ENCODE measurements at places on chromosomes 16 and 17.

- no peak for DNase-seq
These were observed 89.3 kb upstream of the CDYL2 start for GRCh38 chr16:80893686-80894085.

DNA sequence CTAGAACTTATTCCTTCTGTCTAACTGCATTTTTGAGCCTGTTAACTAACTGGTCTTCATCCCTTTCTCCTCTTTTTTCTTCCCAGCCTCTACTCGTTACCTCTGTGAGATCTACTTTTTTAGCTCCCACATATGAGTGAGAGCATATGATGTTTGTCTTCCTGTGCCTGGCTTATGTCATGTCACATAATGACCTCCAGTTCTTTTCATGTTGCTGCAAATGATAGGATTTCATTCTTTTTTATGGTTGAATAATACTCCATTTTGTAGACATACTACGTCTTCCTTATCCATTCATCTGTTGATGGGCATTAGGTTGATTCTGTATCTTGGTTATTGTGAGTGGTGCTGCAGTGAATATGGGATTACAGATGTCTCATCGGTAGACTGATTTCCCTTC, 184.7 kb downstream of the PRKCA start:
- no peak for DNase-seq

- no peak for DNase-seq
These were observed 6.3 kb downstream of the TTYH2 start for GRCh38 chr17:74219576-74220133.

DNA sequence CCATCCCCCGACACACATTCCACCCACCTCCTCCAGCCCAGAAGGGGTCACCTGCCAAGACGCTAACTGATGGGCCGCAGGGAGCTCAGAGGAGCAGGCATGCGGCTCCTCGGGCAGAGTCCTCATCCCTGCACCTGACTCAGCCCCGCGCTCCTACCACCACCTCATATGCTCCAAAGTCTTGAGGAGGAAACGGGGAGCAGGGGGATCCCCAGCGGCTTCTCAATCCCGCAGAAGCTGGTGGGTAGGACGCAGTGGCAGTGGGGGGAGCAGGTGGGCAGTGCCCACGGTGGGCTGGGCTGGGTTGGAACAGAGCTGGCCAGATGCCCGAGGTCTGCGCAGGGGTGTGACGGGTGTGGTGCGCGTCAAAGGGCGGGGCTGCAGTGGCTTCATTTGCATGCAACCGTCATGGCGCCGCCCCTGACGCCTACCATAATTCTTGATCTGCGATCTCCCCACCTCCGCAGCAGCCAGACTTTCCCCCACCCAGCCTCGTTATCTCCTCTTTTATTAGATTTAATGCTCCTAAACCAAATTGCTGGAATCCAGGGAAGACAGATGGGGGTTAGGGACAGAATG, 39.0 kb upstream of the EMP2 start:
- DNase-seq: no peak

DNA sequence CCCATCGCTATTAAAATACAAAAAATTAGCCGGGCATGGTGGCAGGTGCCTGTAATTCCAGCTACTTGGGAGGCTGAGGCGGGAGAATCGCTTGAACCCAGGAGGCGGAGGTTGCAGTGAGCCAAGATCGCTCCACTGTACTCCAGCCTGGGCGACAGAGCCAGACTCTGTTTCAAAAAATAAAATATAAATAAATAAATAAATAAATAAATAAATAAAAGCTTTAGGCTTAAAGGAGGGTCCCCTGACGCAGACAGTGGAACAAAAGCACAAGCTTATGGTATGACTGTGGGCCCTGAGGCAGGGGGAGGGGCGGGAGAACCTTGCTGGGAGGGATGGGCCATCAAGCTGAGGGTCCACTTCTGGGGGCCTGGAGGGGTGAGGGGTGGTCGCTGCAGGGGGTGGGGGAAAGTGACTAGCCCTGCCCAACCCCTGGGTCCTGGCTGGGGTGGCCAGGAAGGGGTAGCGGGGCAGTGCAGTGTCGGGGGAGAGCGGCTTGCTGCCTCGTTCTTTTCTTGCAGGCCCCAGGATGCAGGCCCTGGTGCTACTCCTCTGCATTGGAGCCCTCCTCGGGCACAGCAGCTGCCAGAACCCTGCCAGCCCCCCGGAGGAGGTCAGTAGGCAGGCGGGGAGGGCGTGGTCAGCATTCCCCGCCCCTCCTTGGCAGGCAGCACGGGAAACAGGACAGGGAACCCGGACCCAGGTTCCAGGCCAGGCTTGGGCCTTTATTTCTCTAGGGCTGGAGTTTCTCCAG, 4.7 kb downstream of the SERPINF1 start:
- no peak for DNase-seq

- DNase-seq: no peak
These were observed 1.3 kb downstream of the ABCC11 start for GRCh38 chr16:48246066-48246465.

- DNase-seq: no peak
These were observed 23.8 kb downstream of the AKAP1 start for GRCh38 chr17:57108671-57109392.

DNA sequence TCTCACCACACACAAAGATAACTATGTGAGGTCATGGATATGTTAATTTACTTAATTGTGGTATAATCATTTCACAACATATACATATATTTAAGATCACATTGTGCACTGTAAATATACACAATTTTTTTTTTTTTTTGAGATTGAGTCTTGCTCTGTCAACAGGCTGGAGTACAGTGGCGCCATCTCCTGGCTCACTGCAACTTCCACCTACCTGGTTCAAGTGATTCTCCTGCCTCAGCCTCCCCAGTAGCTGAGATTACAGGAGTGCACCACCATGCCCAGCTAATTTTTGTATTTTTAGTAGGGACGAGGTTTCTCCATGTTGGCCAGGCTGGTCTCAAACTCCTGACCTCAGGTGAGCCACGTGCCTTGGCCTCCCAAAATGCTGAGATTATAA, 11.5 kb upstream of the PRSS54 start:
- DNase-seq: no peak
